ENCODE measurements at places on chromosomes 13 and 19. TPM values are rescaled to one million over a fixed set of nuclear protein-coding genes. Genes with fewer than 3 reads are reported as not detected.

Gene ZNF580
- 26.1 TPM for polyA plus RNA-seq

Gene MISP3
- polyA plus RNA-seq = 3.8 TPM

Gene PLIN4
- 135 TPM for polyA plus RNA-seq

Gene S1PR5
- 0.20 TPM for polyA plus RNA-seq

Gene F2RL3
- 17.7 TPM for polyA plus RNA-seq

Gene DOCK9
- polyA plus RNA-seq = 36.4 TPM

Gene SIGLEC14
- 3.8 TPM for polyA plus RNA-seq

Gene CFD
- polyA plus RNA-seq = 146 TPM

Gene IL17D
- 0.54 TPM for polyA plus RNA-seq

Gene RAB3A
- polyA plus RNA-seq = 1.00 TPM

Gene KASH5
- polyA plus RNA-seq = 1.9 TPM

Gene PNKP
- 45.8 TPM for polyA plus RNA-seq

Gene PABPC3
- 0.22 TPM for polyA plus RNA-seq

Gene ZNF135
- 3.4 TPM for polyA plus RNA-seq

Gene TBXA2R
- polyA plus RNA-seq = 0.56 TPM

Gene FFAR2
- polyA plus RNA-seq = 4.6 TPM

Gene ATP4A
- polyA plus RNA-seq = 2.9 TPM

Gene PSG1
- not detected for polyA plus RNA-seq

Gene PCSK4
- polyA plus RNA-seq = 1.2 TPM

Gene ZNF816
- polyA plus RNA-seq = 3.3 TPM

Gene LCP1
- 7.3 TPM for polyA plus RNA-seq

Gene RPL18
- polyA plus RNA-seq = 2,059 TPM

Gene PDX1
- polyA plus RNA-seq = not detected

Gene EPSTI1
- polyA plus RNA-seq = 2.7 TPM

Gene ZNF724
- 0.24 TPM for polyA plus RNA-seq

Gene NLRP8
- polyA plus RNA-seq = not detected

Gene CALR3
- not detected for polyA plus RNA-seq

Gene MEIOSIN
- polyA plus RNA-seq = 0.11 TPM

Gene NKPD1
- 0.04 TPM for polyA plus RNA-seq

Gene METTL21C
- polyA plus RNA-seq = not detected

Gene ZNF865
- polyA plus RNA-seq = 6.8 TPM

Gene GSX1
- not detected for polyA plus RNA-seq

Gene SEMA6B
- polyA plus RNA-seq = 34.5 TPM

Gene SIGLECL1
- not detected for polyA plus RNA-seq

Gene PRTN3
- polyA plus RNA-seq = 2.8 TPM

Gene FUZ
- polyA plus RNA-seq = 21.8 TPM

Gene SIGLEC5
- 0.34 TPM for polyA plus RNA-seq

Gene B3GNT8
- polyA plus RNA-seq = 2.0 TPM

Gene VMAC
- polyA plus RNA-seq = 4.7 TPM

Gene CEACAM4
- polyA plus RNA-seq = 0.55 TPM

Gene OR7C1
- polyA plus RNA-seq = not detected

Gene ATCAY
- polyA plus RNA-seq = not detected

Gene GZMM
- 0.79 TPM for polyA plus RNA-seq

Gene BCL3
- polyA plus RNA-seq = 33.4 TPM

Gene OR4F17
- not detected for polyA plus RNA-seq

Gene C1QTNF9B
- polyA plus RNA-seq = 1.3 TPM

Gene ZNF540
- 1.4 TPM for polyA plus RNA-seq

Gene ZNF880
- 8.5 TPM for polyA plus RNA-seq

Gene ZNF471
- 1.8 TPM for polyA plus RNA-seq

Gene LILRB4
- 5.8 TPM for polyA plus RNA-seq

Measured in adipose tissue (tissue), 3 donors.